T-helper 2 cell (primary cell): ENCODE measurements at places on chromosomes 2 and 18.
A peak's percentile ranks its signal among the peaks of the same experiment; 100 is the strongest.

- DNase-seq: no peak
Measured at GRCh38 chr2:172095905-172096625, 6.6 kb downstream of the DLX2 start.

- no peak for DNase-seq
Measured at GRCh38 chr2:25229279-25230197, 61.2 kb upstream of the POMC start.

DNA sequence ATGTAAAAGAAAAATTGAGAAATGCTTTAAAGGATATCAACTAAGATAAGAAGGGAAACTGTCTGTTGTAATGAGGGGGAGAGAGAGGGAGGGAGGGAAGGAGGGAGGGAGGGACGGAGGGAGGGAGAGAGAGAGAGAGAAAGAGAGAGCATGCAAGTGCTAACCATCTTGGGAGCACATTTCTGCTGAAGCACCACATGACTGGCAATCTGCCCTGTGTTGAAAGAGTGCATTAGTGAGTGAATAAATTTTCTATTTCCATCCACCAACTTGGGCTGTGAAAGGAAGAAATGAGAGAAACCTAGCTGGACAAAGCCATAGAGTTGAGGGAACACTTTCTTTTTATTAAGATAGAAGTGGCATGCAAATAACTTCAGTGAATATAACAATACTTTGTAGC is 110.7 kb downstream of the TMX3 start:
- DNase-seq: no peak

GRCh38 chr18:9973470-9973869 is 59.7 kb downstream of the VAPA start:
- no peak for DNase-seq

DNA sequence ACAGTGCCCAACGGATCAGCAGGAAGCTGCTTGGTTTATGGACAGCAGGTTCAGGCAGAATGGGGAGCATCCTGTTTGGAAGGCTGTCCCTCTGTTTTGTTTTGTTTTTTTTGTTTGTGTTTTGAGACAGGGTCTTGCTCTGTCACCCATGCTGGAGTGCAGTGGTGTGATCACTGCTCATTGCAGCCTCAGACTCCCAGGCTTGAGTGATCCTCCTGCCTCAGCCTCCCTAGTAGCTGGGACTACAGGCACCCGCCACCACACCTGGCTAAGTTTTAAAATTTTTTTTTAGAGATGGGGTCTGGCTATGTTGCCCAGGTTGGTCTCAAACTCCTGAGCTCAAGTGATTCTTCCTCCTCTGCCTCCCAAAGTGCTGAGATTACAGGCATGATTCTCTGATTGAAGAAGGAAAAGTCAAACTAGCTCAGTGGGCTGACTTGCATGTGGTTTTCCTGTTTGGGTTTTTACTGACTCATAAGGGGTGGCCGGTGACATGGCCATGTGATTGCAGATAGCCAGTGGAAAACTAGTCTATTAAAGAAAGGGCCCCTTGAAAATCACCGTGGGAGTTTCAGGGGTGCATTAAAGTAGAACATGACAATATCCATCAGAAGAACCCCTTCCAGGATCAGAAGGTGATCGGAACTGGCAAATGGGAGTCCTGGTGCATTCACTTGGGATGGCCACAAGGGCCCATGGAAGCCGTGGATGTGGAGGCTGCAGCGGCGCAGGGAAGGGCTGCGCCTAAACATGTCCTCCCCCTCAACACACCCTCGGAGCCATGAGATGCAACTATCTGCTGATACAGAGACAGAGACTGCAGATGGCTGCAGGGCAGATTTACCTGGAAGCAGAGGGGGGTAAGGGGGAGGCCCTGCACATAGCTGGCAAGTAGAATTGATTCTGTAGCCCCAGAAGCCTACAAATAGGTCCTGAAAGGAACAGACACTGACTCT is 26.5 kb downstream of the AQP12B start:
- peak; percentile 40 for DNase-seq

DNA sequence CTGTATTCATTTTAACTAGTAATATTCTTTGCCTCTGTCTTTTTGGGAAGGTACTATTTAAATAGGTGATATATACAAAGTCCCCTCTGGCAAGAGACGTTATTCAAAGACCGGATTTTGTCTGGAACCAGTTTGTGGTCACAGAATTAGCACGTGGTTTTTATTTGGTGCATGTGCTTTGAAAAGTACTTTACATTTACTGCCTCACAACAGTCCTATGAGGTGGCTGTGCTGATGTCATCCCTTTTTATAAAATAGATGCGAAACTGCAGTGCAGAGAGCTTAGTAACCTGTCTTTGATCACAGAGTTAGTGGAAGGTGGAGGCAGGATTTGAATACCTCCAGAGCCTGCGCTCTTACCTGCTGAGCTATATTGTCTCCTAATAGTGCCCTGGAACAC is 4.0 kb downstream of the LPIN1 start:
- no peak for DNase-seq

- peak; percentile 5 for DNase-seq
Measured at GRCh38 chr2:204019572-204020501, 83.3 kb downstream of the ICOS start.

GRCh38 chr2:236194786-236195185 is 26.6 kb upstream of the GBX2 start:
- DNase-seq: no peak

GRCh38 chr18:37019157-37019827 is 190.4 kb downstream of the KIAA1328 start:
- DNase-seq: no peak

GRCh38 chr2:45132551-45132950 is 123.3 kb upstream of the SIX2 start:
- no peak for DNase-seq

- DNase-seq: no peak
Measured at GRCh38 chr2:189519631-189520387, 60.8 kb downstream of the SLC40A1 start.

DNA sequence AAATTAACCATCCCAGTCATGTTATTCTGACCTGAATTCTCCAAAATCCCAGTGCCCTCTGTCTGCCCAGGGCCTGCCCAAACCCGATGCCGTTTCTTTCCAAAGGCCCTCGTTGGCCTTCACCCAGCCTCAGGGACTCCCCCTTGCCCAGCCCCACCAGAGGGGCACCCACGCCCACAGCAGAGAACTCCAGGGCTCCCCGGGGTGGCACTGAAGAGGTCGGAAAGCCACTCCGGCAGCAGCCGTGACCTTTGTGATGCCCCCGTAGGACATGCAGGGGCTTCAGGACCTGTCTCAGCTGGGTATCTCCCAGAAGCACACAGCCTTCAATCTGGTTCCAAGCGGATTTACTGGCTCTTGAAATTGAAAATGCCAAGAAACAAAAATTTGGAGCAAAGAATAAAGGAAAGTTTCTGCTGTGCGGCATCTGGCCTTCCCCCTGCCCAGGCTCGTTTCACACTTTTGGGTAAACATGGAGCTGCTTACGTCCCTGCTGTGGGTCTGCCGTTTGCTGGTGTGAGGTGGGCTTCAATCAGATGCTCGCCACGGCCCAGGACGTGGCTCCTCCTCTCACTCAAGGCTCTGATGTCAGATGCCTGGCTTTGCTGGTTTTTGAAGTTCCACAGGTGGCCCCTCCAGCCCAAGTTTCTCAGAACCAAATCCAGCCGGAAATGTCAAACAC is 101.3 kb downstream of the TPO start:
- no peak for DNase-seq

- no peak for DNase-seq
Measured at GRCh38 chr2:230990899-230991150, 5.1 kb upstream of the SPATA3 start.
